ENCODE measurements at places on chromosomes 7 and 10. TPM values are rescaled to one million over a fixed set of nuclear protein-coding genes. Genes with fewer than 3 reads are reported as not detected.

The TAS2R3 gene
- 1.8 TPM for total RNA-seq

The IFIT1 gene
- total RNA-seq, result 5.5 TPM

The CH25H gene
- total RNA-seq, result 0.78 TPM

The FZD8 gene
- 3.7 TPM for total RNA-seq

The ARHGAP22 gene
- 87.6 TPM for total RNA-seq

The TMED4 gene
- total RNA-seq, result 65.1 TPM

The CALN1 gene
- not detected for total RNA-seq

The RASSF4 gene
- total RNA-seq, result 2.9 TPM

The MMP21 gene
- not detected for total RNA-seq

The CYP2C8 gene
- not detected for total RNA-seq

The HOXA1 gene
- total RNA-seq, result 1.4 TPM

The NPY gene
- not detected for total RNA-seq

The ZPBP gene
- not detected for total RNA-seq

The LRRN3 gene
- 0.37 TPM for total RNA-seq

The ESYT2 gene
- 100 TPM for total RNA-seq

The TAC1 gene
- not detected for total RNA-seq

The HGF gene
- 345 TPM for total RNA-seq

The NOD1 gene
- 10.0 TPM for total RNA-seq

The DENND11 gene
- total RNA-seq, result 6.3 TPM

The XRCC2 gene
- 9.2 TPM for total RNA-seq

The PNLIPRP3 gene
- 0.37 TPM for total RNA-seq

The UTF1 gene
- total RNA-seq, result not detected

The JCAD gene
- total RNA-seq, result 5.5 TPM

The HERC4 gene
- 96.4 TPM for total RNA-seq

The LIPM gene
- not detected for total RNA-seq

The STAG3 gene
- 1.6 TPM for total RNA-seq

The ZNF655 gene
- 71.0 TPM for total RNA-seq

The CDH23 gene
- 0.20 TPM for total RNA-seq

The RET gene
- total RNA-seq, result under 0.01 TPM

The FOXI2 gene
- total RNA-seq, result not detected

The FUOM gene
- 16.6 TPM for total RNA-seq

The GNAT3 gene
- not detected for total RNA-seq

The GPR158 gene
- 0.20 TPM for total RNA-seq

The GALNT17 gene
- 0.37 TPM for total RNA-seq

The ADAM22 gene
- 0.73 TPM for total RNA-seq

The PALD1 gene
- total RNA-seq, result 0.20 TPM

The ADAM12 gene
- 142 TPM for total RNA-seq

The MACC1 gene
- 0.37 TPM for total RNA-seq

The PLAC9 gene
- 24.8 TPM for total RNA-seq

The LANCL2 gene
- total RNA-seq, result 17.2 TPM

The CALHM3 gene
- total RNA-seq, result 0.39 TPM
